ENCODE measurements at places on chromosomes 3 and 15.
A peak's percentile ranks its signal among the peaks of the same experiment; 100 is the strongest.

GRCh38 chr15:76953913-76954312 lies 22.4 kb downstream of the RCN2 start:
- no peak for DNase-seq

- no peak for DNase-seq
These were observed 456.6 kb downstream of the SHQ1 start for GRCh38 chr3:72391659-72392058.

DNA sequence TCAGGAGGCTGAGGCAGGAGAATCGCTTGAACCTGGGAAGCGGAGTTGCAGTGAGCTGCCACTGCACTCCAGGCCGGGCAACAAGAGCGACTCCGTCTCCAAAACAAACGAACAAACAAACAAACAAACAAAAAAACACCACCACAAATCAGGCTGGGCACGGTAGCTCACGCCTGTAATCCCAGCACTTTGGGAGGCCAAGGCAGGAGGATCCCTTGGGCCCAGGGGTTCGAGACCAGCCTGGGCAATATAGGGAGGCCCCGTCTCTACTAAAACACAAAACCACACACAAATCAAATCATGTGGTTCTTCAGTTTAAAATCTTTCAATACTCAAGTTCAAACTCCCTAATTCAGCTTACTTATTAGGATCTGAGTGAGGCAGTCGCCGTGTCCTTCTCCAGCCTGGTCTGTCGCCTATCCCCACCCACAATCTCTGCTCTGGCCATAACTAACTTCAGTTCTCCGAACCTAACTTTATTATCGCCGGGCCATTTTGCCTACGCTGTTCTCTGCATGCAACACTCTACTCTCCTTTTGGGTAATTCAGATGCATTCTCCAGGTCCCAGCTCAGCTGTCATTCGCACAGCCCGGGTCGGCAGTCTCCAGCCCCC lies 660 bp upstream of the RTF1 start:
- DNase-seq, result no peak

- DNase-seq, result no peak
These were observed at the start of gene LRRC15 for GRCh38 chr3:194369522-194370279. Gene LRRC15 (minus strand): TSS chr3:194369743. CDS start chr3:194361043, 8,700 bp downstream.

DNA sequence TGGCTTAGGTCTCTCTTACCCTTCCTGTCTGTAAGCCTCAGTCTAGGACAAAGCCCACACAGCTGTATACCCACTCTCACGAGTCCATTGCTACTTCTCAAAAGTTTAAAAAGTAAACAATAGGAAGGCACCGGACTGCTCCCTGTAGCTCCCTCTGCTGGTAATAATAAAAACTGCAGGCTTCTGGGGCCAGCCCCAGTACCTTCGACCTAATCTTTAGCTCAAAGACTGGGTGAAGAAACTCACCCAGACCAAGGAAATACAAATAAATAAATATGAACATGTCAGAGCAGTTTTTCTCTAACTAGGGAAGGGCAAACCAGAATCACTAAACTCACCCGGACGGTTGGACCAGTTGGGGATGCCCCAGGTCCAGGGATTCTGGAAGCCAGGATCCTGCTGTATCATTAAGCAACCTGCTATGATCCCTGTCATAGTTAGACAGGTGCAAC lies 5.0 kb downstream of the FAM219B start:
- peak; percentile 77 for DNase-seq

GRCh38 chr3:179268400-179269051 lies 17.6 kb upstream of the KCNMB3 start:
- no peak for DNase-seq

DNA sequence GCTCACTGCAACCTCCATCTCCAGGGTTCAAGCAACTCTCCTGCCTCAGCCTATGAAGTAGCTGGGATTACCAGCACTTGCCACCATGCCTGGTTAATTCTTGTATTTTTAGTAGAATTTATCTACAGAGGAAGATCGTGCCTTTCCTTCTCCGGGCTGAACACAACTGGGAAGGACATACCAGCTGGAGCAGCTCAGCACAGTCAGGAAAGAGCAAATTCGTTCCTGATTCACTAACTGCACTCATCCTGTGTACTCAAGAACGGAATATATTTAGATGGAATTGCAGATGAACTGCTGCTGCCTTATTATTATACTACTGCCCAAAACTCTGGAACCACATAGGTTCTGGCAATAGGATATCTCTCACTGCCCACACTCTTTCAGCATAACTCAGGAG lies 27.1 kb upstream of the P4HTM start:
- DNase-seq, result no peak

- no peak for DNase-seq
These were observed 15.9 kb downstream of the EMC7 start for GRCh38 chr15:34085746-34086145.

DNA sequence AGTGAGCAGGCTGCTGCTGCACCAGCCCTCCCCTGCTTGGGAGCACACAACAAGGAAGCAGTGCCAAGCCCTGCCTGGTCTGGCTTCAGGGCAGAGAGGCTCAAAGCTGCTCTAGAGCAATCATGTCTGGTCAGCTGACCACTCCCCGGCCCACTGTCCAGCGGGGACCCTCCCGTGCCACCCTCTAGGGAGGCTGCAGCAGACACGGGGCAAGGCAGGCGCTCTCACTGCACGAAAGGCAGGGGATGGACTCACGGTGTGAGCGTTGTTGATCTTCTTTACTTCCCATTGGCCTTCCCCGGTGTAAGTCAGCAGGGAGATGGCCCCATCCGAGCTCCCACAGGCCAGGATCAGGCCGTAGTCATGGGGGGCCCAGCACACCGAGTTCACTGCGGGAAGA lies 9.2 kb downstream of the SEC13 start:
- no peak for DNase-seq

GRCh38 chr15:52348056-52348745 lies 52.6 kb upstream of the MYO5C start:
- DNase-seq, result no peak

GRCh38 chr3:106946866-106947265 lies 430.4 kb upstream of the CCDC54 start:
- DNase-seq, result no peak

DNA sequence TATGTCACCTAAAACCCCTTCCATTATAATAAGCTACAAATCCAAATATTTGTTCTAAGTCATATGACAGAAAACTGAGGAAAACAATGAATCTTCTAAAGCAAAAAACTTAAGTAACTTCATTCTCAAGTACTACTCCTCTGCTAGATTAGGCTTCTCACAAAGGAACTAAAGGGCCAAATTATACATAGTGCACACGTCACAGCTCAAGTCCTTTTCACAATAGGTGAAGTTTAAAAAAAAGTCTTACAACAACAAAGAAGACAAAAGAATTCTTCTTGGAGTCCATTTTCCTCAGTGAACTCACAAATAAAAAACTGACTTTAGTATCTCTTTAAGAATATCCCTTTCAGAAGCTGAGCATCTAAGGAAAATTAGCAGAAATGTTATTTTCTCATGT lies 479.9 kb downstream of the MAGI1 start:
- DNase-seq, result no peak

GRCh38 chr3:45688194-45688881 lies 858 bp upstream of the SACM1L start:
- peak; percentile 42 for DNase-seq

- DNase-seq, result no peak
These were observed 248.8 kb downstream of the NSUN3 start for GRCh38 chr3:94311651-94312050.
